HFF-Myc (cell line): ENCODE measurements at places on chromosomes 2 and 18.
A peak's percentile ranks its signal among the peaks of the same experiment; 100 is the strongest.

GRCh38 chr2:184004948-184005672, 593.2 kb upstream of the ZNF804A start:
- no peak for DNase-seq

GRCh38 chr18:33210575-33211189, 229.8 kb downstream of the CCDC178 start:
- no peak for DNase-seq

- DNase-seq: peak; percentile 91
These were observed 455 bp upstream of the DLX1 start for GRCh38 chr2:172084645-172085459.

GRCh38 chr2:42136782-42137124, 32.4 kb upstream of the EML4 start:
- DNase-seq: no peak

DNA sequence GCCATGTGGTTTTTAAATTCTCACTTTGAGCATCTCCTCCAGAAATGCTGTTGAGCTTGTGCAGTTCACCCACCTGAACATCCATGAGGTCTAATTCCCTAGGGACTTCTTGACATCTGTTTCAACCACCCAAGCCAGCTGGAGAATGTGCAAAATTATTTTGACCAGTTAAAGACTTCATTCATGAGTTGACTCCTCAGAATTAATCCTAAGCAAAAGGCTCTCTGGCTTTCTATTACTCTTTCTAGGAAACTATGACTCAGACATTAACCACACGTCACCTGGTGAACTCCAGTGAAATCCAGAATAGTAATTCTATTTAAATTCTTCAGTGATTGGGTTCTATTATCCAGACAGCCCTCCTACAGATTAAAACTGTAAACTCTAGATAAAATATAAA, 247.5 kb downstream of the NBAS start:
- DNase-seq: no peak

DNA sequence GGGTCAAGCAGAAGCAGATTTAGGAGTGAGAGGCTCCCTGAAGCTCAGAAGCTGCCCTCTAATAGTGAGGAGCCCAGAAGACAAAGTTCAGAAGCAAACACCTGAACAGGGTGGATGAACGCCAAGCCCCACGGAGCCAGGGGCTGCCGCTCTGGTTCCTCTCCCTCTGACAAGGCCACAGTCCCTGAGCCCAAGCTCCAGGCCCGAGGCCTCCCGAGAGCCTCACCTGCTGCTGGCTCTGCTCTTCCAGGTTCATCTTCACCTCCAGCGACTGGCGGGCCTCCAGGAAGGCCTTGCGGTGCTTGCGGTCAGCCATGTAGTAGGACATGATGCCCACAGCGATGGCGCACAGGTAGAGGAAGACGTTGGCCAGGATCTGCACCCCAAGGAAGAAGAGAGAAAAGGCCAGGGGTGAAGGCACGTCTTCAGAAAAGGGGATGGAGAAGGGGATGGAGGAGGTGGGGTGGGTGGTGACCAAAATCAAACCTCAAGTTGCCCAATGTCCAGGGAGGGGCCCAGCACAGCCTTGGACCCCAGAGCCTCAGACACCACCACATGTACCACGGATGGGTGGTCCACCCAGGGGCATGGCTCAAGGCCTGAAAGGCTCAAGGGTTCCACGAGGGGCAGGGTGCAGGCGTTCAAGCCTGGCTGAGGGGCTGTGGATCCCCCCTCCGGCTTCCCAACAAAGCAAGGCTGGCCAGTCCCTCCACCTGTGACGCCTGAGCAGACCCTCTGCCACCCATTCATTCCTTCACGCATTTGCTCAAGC, 47.5 kb downstream of the ADCY3 start:
- DNase-seq: no peak

GRCh38 chr18:44899832-44900231, 219.1 kb downstream of the SETBP1 start:
- no peak for DNase-seq

GRCh38 chr2:142866426-142866825, 11.0 kb upstream of the KYNU start:
- no peak for DNase-seq

GRCh38 chr2:170966648-170967396, 37.8 kb downstream of the GORASP2 start:
- no peak for DNase-seq

DNA sequence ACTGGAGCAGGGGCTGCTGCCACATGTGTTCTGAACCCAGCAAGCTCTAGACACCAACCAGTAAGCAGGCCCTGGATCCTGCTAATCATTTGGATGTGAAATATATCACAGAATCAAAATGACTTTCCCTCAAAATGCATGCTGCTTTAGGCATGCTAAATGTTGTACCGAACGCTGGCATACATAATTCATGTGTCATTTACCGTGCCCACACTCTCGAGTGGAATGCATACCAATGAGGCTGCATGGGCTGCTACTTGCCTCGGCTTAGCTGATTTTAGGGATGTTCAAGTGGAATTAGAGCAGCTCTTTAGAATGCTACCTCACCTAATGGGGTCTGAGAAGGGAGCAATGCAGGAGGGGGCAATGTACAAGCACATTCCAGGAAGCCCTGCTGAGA, 509.6 kb upstream of the RAB6C start:
- DNase-seq: no peak

DNA sequence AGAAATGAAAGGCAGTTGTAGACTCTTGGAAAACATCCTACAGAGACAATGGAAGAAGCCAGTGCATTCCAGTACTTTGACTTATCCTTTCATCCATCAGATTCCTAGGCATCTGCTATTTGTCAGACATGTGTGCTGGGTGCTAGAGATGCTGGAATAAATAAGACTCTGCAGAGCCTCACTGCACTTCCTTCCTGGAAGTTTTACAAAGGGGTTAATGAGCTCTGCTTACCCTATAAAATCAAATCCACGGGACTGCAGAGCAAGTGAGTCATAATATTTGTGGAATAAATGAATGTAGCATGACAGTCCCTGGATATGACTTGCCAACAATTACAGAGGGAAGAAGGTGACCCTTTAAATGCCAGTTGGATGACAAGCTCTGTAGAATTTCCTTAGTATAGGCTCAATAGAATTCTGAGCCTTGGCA, 52.7 kb upstream of the NPAS2 start:
- peak; percentile 64 for DNase-seq

DNA sequence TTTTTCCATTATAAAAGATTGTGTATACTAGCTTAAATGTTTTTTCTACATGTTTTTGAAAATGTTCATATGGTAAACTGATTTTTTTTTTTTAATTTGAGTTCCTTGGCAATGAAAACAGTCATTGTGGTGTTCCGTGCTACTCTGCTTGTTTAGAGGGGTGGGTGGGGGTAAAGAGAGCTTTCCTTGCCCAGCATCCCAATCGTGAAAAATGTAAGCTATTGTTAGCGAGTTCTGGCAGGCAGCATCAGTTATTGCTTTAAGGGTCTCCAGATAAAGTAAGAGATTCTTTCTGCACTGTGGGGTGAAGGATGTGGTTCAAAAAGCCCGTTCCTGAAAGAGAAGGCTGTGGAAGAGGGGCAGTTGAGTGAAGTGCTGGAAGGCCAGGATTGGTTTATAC, 118.4 kb downstream of the TANC1 start:
- DNase-seq: no peak

GRCh38 chr2:36729067-36729466, 32.6 kb downstream of the VIT start:
- DNase-seq: no peak

DNA sequence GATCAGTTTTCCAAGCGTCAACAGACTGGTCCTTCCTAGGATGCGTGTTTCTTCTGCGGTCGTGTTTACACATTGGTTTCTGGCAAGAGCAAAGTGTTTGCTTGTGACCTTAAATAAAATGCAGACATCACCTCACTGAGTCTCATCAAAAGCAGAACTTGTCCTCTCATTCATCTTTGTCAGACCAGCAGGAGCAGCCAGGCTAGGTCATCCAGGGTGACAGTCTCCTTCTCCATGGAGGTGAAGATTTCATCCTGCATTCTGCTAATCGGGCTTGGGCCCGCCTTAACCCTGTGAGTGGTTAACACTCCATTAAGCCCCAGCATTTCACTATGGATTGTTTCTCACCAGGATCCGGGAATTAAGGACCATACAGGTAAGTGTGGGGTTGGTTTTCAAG, 64.2 kb upstream of the PID1 start:
- DNase-seq: no peak

DNA sequence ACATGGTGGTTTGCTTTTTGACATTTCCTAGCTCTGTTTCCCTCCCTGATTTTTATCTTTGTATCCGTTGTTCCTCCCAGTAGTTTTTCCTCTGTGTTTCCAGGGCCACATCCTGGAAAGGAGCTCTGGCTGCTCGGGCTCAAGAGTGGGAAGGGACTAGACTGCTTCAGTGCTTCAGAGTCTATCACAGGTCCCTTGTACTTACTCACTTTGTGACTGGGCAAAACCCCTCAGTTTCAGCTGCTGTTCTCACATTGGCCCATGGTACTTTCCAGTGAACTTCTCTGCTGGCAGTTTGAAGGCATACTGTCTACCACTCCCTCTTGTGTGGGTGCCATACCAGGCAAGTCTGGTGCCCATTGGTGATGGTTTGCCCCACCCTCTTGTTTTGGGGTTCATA, 7.5 kb upstream of the STAMBP start:
- DNase-seq: no peak

- no peak for DNase-seq
These were observed 29.7 kb downstream of the SLC4A5 start for GRCh38 chr2:74313497-74313896.

GRCh38 chr2:29108225-29108624, 7.0 kb upstream of the CLIP4 start:
- DNase-seq: no peak

DNA sequence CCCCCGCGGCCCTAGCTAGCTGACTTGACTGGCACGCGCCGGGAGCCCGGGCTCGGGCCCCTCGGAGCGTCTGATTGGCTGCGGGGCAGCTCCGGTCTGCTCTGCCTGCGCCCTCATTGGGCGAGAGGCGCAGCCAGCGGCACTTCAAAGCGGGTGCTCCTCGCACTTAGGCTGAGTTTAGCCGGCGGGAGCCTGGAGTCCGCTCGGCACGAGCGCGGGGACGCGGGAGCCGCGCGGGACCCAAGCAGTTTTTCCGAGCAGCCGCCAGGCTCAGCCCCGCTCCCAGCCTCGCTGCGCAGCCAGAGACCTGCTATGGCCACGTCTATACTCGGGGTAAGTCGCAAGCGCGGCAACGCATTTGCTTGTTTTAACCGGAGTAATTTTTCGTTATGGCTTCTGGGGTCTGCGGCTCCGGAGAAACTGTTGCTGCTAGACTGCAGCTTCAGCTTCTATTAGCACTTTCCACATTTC, at the start of gene SP9:
TSS of gene SP9 (plus strand) at position 174 of the 471 bp plus-strand sequence. CDS start at position 313, 139 bp downstream.
- DNase-seq: no peak

DNA sequence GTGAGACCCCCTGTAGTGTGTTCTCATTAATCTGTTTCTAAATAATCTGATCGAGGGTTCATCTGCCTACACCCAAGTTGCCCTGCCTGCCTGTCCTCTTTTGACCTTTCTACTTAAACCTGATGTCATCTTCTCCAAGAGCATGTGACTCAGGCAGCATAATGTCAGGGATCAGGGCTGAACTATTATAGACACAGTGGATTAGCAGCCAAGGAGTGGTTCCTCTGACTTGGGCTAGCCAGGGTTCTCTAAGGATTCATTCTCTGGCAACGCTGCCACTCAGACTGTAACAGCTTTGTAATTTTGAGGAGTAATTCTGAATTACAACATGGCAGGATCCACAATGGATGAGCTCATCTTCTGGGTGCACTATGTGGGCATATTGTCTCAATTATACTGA, 124.0 kb downstream of the MDH1 start:
- DNase-seq: no peak

DNA sequence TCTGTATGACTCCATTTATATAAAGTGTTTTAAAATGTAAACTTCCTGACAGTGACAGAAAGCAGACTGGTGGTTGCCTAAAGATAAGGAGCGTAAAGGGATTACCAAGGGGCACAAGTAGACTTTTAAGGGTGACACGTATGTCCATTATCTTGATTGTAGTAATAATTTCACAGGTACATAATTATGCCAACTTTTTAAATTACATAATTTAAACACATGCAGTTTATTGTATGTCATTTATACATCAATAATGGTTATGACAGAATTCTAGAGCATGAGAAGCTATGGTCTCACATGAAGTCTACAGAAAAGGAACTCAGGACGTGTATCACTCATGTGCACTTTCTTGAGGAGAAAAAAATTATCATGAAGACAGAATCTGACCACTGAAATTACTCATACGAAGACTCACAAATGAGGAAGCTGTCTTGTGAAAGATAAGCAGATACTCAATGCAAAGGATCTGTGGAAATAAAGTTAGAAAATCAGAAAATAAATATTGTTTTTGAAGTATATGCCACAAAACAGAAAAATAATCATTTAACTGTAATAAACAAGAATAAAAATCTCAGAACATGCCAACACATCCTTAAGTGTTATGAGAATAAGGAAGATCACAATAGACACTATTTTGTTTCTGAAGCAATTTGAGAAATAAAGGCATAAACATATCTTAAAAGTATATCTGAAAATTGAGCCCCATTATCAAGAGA, 84.4 kb downstream of the TMEM131 start:
- DNase-seq: no peak

GRCh38 chr2:111178296-111178695, 57.6 kb downstream of the BCL2L11 start:
- DNase-seq: no peak

GRCh38 chr2:160474891-160475787, 18.5 kb downstream of the RBMS1 start:
- DNase-seq: no peak
